Temporal lobe (tissue), 4 donors: ENCODE measurements at places on chromosomes 2 and 18. TPM values are rescaled to one million over a fixed set of nuclear protein-coding genes. Genes with fewer than 3 reads are reported as not detected.

PHLPP1 gene
- 17.0 TPM for total RNA-seq

CFC1 gene
- total RNA-seq: 0.49 TPM

VSNL1 gene
- 17.5 TPM for total RNA-seq

TMEM163 gene
- 13.3 TPM for total RNA-seq

LTBP1 gene
- 30.7 TPM for total RNA-seq

TDRD15 gene
- not detected for total RNA-seq

KCTD1 gene
- total RNA-seq: 20.4 TPM

IL1F10 gene
- not detected for total RNA-seq

NT5C1B gene
- not detected for total RNA-seq

EPHA4 gene
- total RNA-seq: 134 TPM

HOXD13 gene
- not detected for total RNA-seq

BOLL gene
- not detected for total RNA-seq

LPIN2 gene
- 40.1 TPM for total RNA-seq

CCDC150 gene
- 3.4 TPM for total RNA-seq

COLEC11 gene
- 0.25 TPM for total RNA-seq

TEKT4 gene
- total RNA-seq: not detected

TET3 gene
- 21.4 TPM for total RNA-seq

CXCR1 gene
- total RNA-seq: not detected

ALPI gene
- not detected for total RNA-seq

SCLY gene
- total RNA-seq: 7.6 TPM

C2orf15 gene
- 2.5 TPM for total RNA-seq

CREB1 gene
- 77.0 TPM for total RNA-seq

ALK gene
- total RNA-seq: 0.98 TPM

UPP2 gene
- 2.2 TPM for total RNA-seq

MDH1B gene
- 3.4 TPM for total RNA-seq

INHA gene
- not detected for total RNA-seq

PCGF1 gene
- 4.9 TPM for total RNA-seq

ARHGEF33 gene
- 2.7 TPM for total RNA-seq

SERPINB4 gene
- total RNA-seq: not detected

CD207 gene
- not detected for total RNA-seq

FAM117B gene
- total RNA-seq: 50.4 TPM

PDE1A gene
- 41.8 TPM for total RNA-seq

TTN gene
- total RNA-seq: 1.2 TPM

SCYGR7 gene
- total RNA-seq: not detected

FABP1 gene
- total RNA-seq: not detected

ESPNL gene
- under 0.01 TPM for total RNA-seq

NEUROD1 gene
- total RNA-seq: 7.1 TPM

ESCO1 gene
- 30.7 TPM for total RNA-seq

DARS1 gene
- 47.7 TPM for total RNA-seq

STAT4 gene
- 3.0 TPM for total RNA-seq

HOXD9 gene
- not detected for total RNA-seq

CIB4 gene
- not detected for total RNA-seq

KANSL3 gene
- 26.3 TPM for total RNA-seq

ABCG5 gene
- not detected for total RNA-seq

ZC3H6 gene
- 24.8 TPM for total RNA-seq

CHRNG gene
- total RNA-seq: not detected

PDCD1 gene
- not detected for total RNA-seq

KCNS3 gene
- 1.7 TPM for total RNA-seq

SLC11A1 gene
- 2.0 TPM for total RNA-seq
